ENCODE measurements at places on chromosomes 3 and 15.

GRCh38 chr15:66753687-66754377, 51.8 kb downstream of the SMAD6 start:
- no peak for DNase-seq

GRCh38 chr15:39358441-39359041, 222.3 kb upstream of the THBS1 start:
- DNase-seq, result peak; percentile 17

DNA sequence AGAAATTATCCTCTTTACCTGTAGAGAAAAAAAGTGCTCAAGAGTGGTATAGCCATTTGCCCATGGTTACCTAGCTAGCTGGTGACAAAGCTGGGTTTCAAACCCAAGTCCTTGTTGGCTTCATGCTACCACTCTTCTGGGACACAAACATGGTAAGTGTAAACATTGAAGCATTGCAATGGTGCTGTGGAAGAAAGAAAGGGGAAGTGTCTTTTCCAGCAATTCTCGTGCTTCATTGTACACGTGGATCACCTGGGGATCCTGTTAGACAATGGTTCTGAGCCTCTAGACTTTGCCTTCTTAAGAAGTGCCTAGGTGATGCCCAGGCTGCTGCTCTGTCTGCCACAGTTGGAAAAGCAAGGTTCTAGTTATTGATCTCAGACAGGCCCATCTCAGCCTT, 134.8 kb upstream of the CTNNB1 start:
- DNase-seq, result no peak

DNA sequence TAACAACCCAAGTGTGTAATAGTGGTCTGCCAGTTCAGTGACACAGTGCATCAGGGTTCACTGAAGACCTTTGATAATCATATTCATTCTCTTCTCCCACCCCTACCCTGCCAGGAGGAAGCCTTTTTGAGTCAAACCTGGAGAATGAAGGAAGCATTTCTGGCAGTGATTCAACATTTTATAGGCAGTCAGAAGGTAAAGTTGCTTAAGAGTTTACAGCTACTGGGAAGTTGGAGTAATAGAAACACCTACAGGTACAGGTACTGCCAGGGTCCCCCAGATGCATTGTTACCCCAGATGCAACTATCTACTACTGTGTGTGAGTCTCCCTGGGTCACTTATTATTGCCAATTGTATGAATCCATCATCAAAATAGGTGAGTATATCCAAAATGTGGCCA, 146.9 kb upstream of the EIF1B start:
- no peak for DNase-seq

DNA sequence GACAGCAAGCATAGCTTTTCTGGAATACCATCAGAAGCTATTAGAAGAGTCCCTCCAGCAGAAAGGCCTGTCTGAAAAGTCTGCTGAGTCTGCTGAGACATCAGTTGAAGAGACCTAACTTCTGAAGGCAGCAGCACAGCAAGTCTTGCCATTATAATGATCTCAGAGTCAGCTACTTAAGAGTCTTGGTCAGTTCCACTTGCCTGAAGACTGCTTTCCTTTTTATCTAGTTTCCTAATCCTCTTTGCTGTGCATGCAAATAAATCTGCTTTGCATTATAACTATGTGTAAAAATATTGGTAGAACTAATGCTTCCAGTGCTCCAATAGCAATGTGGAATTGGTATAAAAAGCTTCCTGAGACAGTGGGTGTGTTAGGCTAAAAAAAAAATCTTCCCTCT, 34.9 kb upstream of the CPOX start:
- no peak for DNase-seq

DNA sequence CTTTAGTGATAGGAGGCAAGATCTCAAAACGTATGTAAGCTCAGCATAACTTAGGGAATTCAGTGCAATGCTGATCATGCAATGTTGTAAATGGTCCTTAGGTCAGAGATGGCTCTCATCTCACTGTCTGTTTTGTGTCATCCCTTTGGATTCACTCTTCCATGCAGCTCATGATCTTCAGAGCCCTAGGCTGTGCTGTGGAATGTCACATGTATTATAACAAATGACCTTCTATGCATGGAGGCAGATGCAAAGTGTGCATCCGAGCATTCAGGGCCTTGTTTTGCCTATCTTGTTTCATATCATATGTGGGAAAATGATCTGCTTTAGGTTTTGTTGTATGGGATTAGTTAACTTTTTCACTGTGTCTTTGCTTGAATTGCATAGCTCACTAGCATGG, 40.5 kb upstream of the PDZRN3 start:
- no peak for DNase-seq

- DNase-seq, result no peak
These were observed 57.0 kb downstream of the BOC start for GRCh38 chr3:113268311-113268710.

GRCh38 chr15:52178765-52179164, 12.4 kb downstream of the GNB5 start:
- no peak for DNase-seq

DNA sequence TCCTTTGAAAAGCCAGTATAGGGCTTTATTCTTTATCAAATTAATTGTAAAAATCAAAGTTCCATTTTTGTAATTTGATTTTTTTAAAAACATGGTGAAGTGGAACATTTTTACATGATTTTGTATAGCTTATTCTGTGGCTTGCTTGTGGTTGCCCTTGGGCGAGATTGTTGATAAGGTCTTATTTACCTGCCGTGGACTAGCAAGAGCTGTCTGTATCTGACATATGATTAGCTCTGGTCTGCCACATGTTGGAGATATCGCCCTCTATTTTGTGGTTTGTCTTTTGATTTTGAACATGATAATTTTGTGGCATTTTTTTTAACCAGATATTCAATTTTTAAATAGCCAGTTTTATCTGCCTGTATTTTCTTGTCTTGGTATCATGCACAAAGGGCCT, 844 bp downstream of the PRR23E start:
- DNase-seq, result no peak

- no peak for DNase-seq
These were observed 790 bp downstream of the SKOR1 start for GRCh38 chr15:67825881-67826716.

DNA sequence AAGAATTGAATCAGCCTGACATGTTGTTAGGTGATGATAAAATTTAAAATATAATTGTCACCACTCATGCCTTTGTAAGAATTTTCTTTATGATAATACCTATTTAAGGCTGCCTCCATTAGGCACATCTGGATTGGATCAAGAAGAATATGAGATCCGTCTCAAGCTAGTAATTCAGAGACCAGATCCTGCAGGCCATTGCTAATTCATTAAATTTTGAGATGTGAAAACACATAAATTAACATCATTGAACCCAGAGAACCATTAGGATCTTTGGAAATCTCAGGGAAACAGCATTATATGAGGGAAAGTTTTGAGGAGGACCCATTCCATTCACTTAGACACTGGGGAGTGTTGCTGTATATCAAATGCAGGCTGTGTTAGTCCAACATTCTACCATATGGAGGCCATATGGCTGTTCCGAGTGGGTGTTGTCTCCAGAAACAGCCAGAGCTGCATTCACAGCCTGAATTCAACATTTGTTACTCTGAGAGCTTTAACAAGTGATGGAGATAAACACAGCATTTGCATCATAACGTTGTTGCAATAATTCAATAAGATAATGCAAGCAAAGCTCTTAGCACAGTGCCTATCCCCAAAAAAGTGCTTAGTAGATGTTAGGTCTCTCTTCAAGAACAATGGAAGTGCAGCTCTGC, 67.4 kb downstream of the DTWD1 start:
- DNase-seq, result no peak

DNA sequence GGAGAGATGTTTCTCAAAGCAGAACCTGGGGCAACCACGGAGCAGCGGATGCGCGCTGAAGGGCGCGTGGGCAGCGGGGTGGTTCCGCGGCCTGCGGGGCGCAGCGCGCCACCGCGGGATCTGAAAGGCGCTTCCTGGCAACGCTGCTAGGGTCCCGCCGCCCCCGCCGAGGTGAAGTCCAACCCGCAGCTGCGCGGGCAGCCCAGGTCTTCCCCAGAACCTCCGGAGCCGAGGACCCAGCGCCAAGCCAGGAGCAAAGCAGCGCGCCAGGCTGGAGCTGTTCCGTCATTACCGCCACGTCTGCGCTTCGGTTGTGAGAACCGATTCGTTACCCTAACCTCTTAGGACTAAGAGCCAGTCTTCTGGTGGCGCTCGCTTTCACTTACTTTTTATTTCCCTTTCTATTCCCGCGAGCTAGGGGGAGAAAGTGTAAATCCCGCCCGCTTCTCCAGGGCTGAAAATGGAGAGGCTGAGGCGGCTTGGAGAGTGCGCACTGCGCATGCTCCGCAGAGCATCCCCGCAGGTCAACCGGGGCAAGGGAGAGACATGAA, 3.2 kb upstream of the GABRG3 start:
- DNase-seq, result peak; percentile 39
